Fibroblast of skin of back (primary cell): ENCODE measurements at places on chromosomes 16 and 17.

DNA sequence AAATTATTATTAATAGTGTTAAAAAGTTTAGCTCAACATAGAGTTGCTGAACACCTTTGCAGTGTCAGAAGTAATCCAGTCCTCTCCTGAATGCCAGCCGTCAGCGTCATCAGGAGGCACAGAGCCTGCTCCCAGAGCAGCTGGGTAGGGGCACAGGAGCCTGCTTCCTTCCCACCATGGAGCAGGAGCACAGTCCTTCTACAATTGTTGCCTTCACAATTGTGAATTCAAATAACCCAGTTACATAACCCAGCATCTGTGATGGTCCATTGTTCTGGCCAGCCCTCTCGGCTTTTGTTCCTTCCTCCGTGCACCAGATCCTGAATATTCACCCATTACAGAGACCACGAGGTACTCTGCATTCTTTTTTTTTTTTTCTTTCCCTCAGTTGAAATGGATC, 393.9 kb upstream of the MAF start:
- no peak for DNase-seq

DNA sequence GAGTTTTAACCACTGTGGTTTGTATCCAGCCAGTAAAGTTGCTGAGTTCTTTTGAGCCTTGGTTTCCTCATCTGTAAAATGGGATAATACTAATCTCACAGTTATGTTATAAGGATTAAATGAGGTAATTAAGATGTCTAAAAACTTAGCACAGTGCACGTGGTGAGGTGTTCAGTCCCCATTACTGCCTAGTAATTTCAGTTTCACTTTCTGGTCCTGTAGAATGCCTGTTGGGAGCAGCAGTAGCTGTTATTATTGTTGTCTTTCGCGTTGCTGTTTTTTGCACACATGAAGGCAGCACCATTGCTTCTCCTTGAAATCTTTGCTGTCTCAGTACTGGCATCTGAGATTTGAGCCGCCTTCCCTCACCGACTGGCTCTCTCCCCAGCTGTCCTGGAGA, 182.4 kb downstream of the DNAH9 start:
- DNase-seq: no peak

GRCh38 chr16:1520461-1520860, 13.0 kb upstream of the TMEM204 start:
- DNase-seq: no peak

- no peak for DNase-seq
Observed at GRCh38 chr17:62675260-62675659, 47.8 kb downstream of the MRC2 start.

GRCh38 chr16:4109250-4109736, 6.9 kb downstream of the ADCY9 start:
- no peak for DNase-seq

- DNase-seq: no peak
Observed at GRCh38 chr16:25018972-25019617, 3.9 kb upstream of the ARHGAP17 start.

- no peak for DNase-seq
Observed at GRCh38 chr16:4206680-4207079, 35.2 kb downstream of the SRL start.

DNA sequence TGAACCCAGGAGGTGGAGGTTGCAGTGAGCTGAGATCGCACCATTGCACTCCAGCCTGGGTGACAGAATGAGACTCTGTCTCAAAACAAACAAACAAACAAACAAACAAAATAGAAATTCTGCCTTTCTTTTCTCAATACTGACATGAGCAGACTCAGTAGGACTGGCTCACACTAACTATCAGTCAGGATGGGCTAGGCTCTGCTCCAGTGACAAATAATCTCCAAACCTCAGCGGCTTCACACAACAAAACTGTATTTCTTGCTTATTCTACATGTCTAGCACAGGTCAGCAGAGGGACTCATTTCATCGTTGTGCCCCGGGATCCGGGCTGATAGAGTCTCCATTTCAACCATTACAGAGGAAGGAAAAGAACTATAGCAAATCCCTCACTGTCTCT, 26.5 kb upstream of the N4BP1 start:
- no peak for DNase-seq
